ENCODE measurements at places on chromosomes 7 and 10.
A peak's percentile ranks its signal among the peaks of the same experiment; 100 is the strongest.

- no peak for DNase-seq
These were observed 183.9 kb upstream of the FZD1 start for GRCh38 chr7:91080351-91080750.

- no peak for DNase-seq
These were observed 142.9 kb downstream of the PTPRN2 start for GRCh38 chr7:158444501-158445420.

DNA sequence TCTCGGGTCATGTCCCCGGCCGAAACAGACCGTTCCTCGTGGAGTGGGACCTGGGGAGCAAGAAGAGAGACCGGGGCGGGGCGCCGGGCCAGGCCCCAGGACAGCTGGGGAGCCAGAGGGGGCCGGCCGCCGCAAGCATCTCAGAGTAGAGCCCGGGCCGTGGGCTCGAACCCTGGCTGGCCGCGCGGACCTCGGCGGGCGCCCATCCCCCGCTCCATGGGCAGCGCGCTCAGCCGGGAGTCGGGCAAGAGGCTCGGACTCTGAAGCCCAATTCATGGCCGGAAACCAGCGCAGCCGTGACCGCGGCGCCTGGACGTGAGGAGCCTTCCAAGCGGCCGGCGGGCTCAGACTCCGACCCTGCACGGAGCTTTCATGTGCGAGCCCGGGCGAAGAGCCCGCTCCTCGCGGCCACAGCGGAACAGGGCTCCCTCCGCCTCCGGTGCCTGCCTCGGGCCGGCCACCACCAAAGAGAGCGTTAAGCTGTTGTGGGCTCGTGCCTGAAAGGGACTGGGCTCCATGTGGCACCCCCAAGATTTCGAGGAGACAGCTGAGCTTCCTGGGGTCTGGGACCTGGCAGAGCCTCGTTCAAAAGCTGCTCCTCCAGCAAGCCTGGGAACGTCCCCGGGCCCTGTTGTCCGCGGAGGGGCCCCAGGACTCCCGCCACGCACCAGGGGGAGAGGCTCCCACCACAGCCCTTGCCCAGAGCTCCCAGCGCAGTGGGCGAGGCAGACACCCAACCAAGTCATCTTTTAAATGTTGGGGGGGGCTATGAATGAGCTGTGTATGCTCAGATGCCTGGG is 757 bp upstream of the GRID1 start:
- peak; percentile 64 for DNase-seq

DNA sequence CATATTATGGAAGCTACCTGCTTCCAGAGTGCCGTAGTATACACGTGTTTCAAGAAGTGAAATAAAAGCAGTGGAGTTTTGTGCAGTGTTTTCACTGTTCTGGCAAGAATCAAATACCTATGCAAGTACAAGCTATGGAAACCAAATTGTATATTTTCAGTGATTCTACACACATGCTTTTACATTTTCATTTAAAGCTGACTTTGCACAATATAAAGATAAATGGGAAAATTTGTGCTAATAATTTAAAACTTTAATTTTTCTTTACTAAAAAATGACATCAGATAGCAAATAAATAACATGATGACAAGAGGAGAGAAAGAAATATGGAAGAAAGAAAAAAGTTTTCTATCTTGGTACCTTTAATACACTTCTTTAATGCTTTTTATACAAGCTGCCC is 393.7 kb upstream of the NPVF start:
- no peak for DNase-seq

DNA sequence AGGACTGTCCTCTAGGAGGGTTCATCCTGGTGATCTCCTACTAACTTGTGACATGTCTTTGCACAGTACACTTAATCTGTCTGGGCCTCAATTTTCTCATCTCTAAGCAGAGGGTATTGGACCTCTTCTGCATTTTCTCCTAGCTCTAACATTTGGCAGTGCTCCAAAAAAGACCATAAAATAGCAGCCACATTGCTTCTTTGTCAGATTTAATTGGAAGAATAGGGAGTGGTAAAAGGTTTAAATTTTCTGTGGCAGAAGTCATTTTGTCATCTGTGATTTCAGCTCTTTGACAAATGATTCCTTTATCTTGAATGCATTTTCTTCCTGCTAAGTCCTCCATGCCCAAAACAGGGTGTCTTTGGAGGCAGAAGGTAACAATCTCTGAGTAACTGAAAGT is 289.9 kb upstream of the LRGUK start:
- DNase-seq, result no peak

- DNase-seq, result no peak
These were observed 78.7 kb downstream of the ELFN1 start for GRCh38 chr7:1748839-1749173.

- DNase-seq, result no peak
These were observed 12.8 kb downstream of the SCRN1 start for GRCh38 chr7:29976673-29977415.

DNA sequence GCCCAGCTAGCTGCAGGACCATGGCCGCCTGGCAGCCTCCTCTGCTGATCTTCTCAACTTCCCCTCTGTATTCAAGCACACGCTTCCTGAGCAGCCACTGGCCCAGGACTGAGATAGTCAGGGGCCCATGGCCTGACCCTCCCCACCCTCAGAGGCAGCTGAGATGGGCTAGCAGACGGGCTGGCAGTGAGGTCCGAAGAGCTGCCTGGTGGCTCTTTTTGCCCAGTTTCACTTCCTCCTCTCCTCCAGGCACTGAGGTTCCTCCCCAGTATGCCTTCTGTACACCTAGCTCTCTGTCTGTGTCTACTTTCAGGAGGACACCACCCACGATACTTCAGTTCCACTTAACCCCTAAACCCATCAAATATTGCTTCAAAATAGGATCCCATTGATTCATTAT is 395.6 kb downstream of the TNS3 start:
- no peak for DNase-seq

DNA sequence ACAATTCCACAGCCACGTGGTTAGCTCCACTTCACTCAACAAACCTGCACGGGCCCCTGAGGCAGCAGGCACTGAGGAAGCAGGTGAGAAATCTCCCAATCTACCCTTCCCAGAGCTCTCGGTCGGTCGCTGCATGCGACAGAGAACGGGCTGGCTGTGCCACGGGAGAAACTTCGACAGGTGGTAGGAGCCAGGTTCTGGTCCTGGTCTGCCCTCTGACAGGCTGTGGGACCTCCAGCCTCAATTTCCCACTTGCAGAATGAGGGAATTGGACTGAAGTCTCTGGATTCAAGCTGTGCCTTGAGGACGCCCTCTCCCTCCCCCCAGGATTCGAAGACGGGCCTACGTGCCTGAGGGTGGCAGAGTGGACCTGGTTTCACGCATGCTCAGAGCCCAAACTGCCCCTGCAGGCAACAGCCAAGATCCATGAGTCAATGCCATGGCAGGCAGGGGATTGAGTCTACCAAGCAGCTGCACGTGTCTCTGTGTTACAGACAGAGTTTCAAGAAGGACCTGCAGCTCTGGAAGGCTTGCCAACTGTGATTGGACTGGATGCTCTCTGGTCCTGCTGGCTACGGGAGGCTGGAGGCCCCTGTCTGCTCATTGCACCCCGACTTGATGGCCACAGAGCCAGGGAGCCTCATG is 215.0 kb downstream of the USP6NL start:
- DNase-seq, result no peak

GRCh38 chr10:121296881-121297585 is 301.2 kb downstream of the FGFR2 start:
- DNase-seq, result no peak

- no peak for DNase-seq
These were observed 52.6 kb downstream of the ADCY1 start for GRCh38 chr7:45626441-45627430.

DNA sequence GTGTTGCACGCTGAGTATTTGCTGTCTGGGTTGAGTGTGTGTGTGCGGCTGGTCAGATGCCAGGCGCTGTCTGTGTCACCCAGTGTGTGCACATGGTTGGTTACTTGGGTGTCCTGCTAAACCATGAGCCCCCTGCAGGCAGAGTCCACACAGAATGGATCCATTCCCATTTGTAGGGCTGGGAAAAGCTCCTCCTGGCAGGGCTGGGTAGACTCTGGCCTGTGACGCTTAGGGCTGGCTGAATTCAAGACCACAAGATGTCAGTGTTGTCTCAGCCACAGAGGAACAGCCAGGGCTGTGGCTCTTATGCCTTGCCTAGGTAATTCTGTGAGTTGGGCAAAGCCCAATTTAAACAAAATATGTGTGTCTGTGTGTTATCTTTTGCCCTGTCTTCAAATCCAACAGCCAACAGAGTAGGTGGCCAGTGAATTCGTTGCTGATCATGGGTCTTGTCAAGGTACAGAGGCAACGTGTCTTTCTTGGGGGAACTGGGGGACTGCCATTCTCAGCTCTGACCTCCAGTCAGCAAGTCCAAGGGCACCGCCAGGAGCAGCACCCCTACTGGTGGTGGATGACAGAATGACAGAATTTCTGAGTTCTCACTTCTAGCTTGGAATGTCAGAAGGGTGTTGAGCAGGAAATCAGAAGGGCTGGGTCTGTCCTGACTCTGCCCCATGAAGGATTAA is 285.1 kb downstream of the CCSER2 start:
- DNase-seq, result no peak

DNA sequence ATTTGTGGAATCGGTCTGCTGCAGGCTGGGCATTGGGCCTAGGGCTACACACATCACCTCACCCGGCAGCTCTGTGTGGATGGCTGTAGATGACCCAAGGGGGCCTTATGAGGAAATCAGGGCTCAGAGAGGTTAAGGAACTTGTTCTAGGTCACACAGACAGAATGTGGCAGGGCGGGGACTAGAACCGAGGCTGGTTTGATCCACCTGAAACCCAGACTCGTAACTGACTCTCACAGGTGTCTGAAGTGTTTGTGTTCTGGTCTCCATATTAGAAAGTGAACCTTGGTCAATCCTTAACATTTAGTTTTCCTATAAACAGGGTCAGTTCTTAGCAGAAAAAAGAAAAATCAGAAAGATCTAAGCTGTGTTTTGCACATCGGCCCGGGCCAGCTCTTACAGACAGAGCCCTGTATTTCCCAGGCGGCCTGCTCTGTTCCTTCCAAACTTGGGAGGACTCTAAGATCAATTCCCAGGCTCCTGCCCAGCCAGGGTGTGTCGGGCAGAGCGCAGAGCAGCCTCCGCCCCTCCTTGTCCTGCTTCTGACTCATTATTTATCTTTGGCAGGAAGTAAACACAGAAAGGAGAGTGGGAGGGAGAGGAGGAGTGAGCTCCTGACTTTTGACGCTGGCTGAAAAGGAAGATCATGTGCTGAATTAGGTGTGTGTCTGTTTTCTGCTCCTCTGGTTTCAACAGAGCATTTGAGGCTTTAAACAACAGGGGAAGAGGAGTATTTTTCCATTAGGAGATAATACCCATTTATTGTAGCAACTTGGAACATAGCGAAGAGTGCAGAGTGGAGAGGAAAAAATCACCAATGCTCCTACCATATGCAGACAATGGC is 74.1 kb downstream of the TACC2 start:
- no peak for DNase-seq

DNA sequence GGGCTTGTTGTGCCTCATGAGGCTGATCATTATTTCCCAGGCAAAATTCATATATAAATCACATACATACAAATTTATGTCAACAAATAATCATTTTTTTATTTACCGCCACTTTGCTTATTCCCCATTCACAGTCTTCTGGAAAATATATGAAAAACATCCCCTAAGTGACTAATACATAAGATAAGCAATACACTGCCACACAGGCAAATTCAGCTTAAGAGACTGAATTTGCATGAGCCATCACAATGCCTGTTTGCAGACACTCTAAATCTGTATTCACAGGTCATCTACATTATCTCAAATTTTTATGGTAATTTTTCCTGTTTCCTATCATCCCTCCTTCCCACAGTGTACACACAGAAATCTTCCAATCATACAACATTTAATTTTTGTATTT is 13.2 kb downstream of the OSBPL3 start:
- DNase-seq, result no peak

- DNase-seq, result no peak
These were observed 269.7 kb downstream of the ZMYND11 start for GRCh38 chr10:404991-405390.

DNA sequence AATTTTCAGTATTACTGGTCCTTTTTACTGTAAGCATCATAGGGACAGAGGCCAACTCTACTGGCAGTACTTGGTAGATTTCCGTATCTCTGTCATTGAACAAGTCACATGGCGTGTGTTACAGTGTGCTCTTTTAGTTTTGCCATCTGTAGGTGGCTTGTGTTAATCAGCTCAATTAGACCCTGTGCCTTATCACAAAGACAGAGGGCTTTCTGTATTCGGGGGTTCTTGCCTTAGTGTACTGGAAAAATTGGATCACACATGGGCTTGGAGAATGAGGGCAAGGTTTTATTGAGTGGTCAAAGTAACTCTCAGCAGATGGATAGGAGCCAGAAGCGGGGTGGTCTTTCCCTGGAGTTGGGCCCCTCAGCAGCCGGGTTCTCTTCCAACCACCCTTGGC is 21.3 kb upstream of the LRGUK start:
- DNase-seq, result no peak

DNA sequence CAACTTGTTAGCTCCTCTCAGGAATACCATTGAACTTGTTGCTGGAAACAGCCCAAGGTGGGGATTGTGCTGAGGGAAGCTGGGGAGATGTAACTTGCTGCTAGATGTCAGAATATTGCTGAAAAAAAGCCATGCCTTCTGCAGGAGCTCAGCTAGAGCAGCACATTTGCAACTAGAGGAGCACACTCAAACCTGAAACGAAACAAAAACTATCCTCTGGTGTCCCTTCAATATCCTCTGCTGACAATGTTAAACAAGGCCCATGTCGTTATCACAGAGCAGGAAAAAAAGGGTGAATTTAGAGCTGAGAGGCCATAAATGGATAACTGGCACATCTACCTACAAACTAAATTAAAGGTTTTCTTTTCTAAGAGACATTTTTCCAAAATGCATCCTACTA is 53.7 kb upstream of the MACC1 start:
- no peak for DNase-seq

GRCh38 chr10:130461631-130462030 is 325.4 kb downstream of the GLRX3 start:
- no peak for DNase-seq

- no peak for DNase-seq
These were observed 87.9 kb downstream of the DPY19L1 start for GRCh38 chr7:34949361-34949760.
